SJSA1 (cell line): ENCODE measurements at places on chromosomes 11 and 22. TPM values are rescaled to one million over a fixed set of nuclear protein-coding genes. Genes with fewer than 3 reads are reported as not detected.
A peak's percentile ranks its signal among the peaks of the same experiment; 100 is the strongest.

GRCh38 chr11:65576867-65577755 lies 1.3 kb downstream of the EHBP1L1 start:
- peaks cover 53% of the 10 kb centered on the region for H3K4me1 ChIP-seq
- no peaks in the 10 kb centered on the region for H3K27me3 ChIP-seq
- peak; percentile 67 for DNase-seq
- H3K36me3 ChIP-seq, result peaks cover 51% of the 10 kb centered on the region
- peak overlapping the region; percentile 5; the same call in 1 of the 2 replicates for H3K27ac ChIP-seq

Gene CUL5
- total RNA-seq, result 17.1 and 19.6 TPM in 2 replicates

GRCh38 chr11:117670924-117671323 lies 126.1 kb downstream of the DSCAML1 start:
- H3K36me3 ChIP-seq, result no peaks in the 10 kb centered on the region
- no peak overlapping the region for H3K27ac ChIP-seq
- H3K4me3 ChIP-seq, result no peak overlapping the region
- DNase-seq, result no peak
- no peaks in the 10 kb centered on the region for H3K4me1 ChIP-seq

DNA sequence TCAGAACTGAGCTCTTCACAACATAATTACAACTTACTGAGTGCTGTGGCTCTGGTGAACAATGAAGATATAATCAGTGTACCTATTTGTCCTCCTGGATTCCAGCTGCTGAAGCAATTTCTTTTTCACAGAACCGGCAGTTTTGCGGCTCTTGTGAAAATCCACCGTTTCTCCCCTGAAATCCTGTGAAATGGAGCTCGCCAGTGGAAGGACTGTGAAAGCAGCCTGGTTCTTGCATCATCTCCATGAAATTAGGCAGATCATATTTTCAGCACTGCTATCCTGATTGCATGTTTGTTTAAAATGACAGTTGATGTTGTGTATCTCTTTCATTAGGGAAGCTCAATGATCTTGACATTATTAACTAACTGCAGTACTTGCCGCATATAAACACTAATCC lies 120.2 kb upstream of the SNX19 start:
- H3K27me3 ChIP-seq, result no peaks in the 10 kb centered on the region
- no peak overlapping the region for H3K4me3 ChIP-seq
- no peaks in the 10 kb centered on the region for H3K36me3 ChIP-seq
- H3K27ac ChIP-seq, result no peak overlapping the region

Gene CLMP
- 21.6 and 39.6 TPM in 2 replicates for total RNA-seq

GRCh38 chr11:112623057-112623456 lies 338.2 kb upstream of the NCAM1 start:
- H3K4me3 ChIP-seq, result no peak overlapping the region
- no peaks in the 10 kb centered on the region for H3K4me1 ChIP-seq
- H3K36me3 ChIP-seq, result no peaks in the 10 kb centered on the region
- no peak overlapping the region for H3K27ac ChIP-seq
- H3K27me3 ChIP-seq, result no peaks in the 10 kb centered on the region

DNA sequence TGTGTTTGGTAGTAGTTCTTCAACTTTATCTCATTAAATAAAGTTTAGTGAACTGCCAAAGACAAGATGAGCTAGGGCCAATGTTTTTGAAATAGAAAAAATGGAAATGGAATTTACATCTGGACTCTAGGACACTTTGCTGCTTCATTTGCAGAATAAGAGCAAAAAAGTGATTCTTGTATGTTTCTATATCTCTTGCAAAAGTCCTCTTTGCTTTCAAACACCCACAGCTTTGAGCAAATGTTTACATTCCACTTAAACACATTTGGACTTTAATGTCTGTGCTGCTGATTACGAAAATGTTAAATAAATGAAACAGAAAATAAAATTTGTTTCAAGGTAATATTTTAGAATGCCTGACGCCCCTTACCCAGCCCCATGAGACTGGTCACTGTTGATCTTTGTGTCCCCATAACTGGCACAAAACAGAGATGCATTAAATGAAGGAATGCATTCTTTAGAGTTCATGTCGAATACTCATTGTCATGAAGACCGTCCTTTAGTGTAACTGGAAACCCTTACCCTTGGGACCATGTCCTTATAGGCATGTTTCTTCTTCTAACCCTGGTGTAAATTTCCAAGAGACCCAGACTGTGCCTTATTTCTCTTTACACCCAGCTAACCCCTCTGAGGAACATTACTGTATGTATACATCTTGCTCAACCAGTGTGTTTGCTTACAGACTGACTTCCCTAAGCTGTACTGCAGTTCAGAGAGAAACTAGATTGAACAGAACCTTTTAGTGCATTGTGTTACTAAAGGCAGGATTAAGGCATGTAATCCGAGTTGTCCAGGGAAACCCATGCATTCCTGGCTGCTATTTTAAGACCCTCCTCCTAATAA lies 199.7 kb downstream of the NAV2 start:
- no peak overlapping the region for H3K27ac ChIP-seq
- no peak overlapping the region for H3K4me3 ChIP-seq
- H3K4me1 ChIP-seq, result no peaks in the 10 kb centered on the region
- no peaks in the 10 kb centered on the region for H3K27me3 ChIP-seq
- no peak for DNase-seq
